Stimulated activated CD8-positive, alpha-beta memory T cell treated with anti-CD3 and anti-CD28 coated beads, Interleukin-4, amount 100 ng/mL, for 4 hours (primary cell): ENCODE measurements at places on chromosomes 7 and 10.

GRCh38 chr7:34087892-34088891 is 182.9 kb downstream of the BMPER start:
- DNase-seq: no peak

- DNase-seq: no peak
These were observed 28.1 kb upstream of the NPVF start for GRCh38 chr7:25256333-25256819.

GRCh38 chr10:2754943-2755342 is 312.4 kb upstream of the PFKP start:
- DNase-seq: no peak

GRCh38 chr7:150746921-150747320 is 9.7 kb downstream of the GIMAP5 start:
- no peak for DNase-seq

DNA sequence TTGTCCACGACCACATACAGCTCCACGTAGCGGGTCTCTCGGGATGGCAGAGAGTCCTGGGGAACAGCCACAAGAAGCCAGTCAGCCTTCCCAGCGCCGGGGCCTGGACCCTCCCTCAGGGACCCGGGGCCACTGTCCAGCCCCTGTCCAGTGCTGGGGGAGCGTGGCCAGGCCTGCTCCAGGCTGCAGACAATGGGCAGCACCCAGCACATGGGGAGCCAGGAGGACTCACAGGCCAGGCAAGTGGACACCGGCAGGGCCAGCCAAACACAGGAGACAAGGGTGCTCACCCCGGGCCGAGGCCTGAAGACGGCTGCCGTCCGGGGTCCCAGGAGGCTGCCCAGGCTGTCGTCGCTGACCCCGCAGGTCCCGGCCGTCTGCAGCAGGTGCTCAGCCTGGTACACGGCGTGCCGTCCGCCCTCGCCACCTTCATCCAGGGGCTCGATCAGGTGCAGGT is 3.7 kb downstream of the ADAM8 start:
- no peak for DNase-seq

- DNase-seq: no peak
These were observed 7.2 kb downstream of the ADAMTS14 start for GRCh38 chr10:70679498-70679897.

DNA sequence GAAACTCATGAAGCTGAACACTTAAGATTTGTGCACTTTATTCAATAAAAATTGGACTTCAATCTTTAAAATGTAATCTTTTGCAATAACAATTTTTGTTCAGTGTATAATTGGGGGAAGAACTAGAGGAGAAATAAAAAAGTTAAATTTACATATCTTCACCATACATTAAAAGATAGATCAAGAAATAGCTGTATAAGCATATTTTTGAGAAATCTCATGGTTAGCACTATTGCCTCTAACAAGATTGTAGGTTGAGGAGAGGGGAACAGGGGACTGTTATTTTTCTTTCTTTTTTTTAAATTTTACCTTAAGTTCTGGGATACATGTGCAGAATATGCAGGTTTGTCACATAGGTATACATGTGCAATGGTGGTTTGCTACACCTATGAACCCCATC is 5.3 kb downstream of the AMPH start:
- no peak for DNase-seq

DNA sequence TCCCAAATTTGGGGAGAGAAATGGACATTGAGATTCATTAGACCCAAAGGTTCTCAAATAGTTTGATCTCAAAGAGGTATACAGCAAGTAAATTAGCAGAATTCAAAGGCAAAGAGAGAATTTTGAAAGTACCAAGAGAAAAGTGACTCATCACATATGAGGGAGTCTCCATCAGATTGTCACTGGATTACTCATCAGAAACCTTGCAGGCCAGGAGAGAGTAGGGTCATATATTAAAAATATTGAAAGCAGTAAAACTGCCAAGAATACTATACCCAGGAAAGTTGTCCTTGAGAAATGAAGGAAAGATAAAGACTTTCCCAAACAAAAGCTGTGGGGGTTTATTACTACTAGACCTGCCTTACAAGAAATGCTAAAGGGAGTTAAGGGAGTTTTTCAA is 140.6 kb downstream of the TMEM168 start:
- no peak for DNase-seq

DNA sequence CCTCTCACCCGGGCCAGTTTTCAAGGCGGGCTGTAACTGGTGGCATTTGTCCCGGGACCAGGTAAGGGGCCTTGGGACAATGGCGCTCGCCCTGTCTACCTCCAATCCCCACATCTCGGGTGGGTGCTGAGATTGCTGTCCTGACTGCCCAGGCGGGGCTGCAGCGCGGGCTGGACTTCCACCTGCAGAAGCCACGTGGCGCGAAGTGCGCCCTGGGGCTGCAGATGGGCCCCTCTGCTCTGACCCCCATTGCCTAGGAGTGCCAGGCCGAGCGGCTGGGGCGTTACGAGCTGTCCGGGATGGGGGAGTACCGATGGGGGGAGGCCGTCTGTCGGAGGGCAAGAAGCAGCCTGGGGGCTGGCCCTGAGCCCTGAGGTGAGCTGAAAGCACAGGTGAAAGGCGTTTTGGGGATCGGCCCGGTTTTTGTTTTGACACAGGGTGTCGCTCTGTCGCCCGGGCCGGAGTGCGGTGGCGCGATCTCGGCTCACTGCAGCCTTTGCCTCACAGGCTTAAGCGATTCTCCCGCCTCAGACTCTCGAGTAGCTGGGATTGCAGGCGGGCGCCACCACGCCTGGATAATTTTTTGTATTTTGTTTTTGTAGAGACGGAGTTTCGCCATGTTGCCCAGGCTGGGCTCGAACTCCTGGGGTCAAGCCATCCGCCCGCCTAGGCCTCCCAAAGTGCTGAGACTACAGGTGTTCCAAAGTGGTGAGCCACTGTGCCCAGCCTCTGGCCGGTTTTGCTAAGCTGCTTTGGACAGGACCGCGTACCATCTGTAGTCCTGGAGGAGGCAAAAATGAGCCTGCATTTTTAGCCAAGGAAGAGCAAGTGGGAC is at the start of gene SFXN2:
SFXN2 (plus strand) TSS at position 16 of the 835 bp plus-strand sequence. CDS start 12,001 bp downstream, outside the sequence.
- no peak for DNase-seq

DNA sequence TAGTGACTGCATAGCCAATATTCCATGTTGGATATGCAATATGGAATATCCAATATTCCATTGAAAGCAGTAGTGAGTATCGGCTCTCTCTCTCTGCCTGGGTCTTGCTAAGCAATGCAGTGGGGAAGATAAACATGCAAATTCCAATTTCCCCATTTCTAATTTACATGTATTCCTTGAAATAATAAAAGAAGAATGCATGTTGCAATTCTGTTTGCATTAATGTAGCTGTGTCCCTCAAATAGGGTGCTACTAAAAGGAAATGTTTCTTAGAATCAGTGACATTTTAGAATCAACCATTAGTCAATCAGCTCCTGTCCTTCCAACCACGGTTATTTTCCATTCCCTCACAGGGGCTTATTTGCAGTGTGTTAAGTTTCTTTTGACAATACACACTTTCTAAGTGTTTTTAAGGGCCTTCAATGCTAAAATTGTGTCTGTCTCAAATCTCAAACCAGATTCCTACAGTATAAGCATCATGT is 46.7 kb downstream of the AFAP1L2 start:
- no peak for DNase-seq

DNA sequence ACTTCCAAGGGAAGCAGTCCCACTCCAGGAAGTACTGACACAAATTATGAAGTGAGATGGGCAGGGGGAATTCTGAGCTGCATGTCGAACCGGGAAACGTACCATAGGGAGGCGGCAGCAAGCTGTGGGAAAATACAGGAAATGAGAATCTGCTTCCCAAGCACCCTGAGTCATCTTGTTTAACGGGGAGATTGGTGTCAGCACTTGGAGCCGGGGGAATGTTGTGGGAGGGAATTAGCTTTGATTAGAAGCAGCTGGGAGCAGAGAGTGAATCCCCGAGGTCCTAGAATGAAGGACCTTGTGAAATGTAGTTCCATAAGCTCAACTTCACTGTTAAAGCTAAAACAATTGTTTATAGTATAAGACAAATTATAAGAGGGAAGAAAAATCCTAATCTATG is 141.4 kb upstream of the PRKCQ start:
- no peak for DNase-seq

DNA sequence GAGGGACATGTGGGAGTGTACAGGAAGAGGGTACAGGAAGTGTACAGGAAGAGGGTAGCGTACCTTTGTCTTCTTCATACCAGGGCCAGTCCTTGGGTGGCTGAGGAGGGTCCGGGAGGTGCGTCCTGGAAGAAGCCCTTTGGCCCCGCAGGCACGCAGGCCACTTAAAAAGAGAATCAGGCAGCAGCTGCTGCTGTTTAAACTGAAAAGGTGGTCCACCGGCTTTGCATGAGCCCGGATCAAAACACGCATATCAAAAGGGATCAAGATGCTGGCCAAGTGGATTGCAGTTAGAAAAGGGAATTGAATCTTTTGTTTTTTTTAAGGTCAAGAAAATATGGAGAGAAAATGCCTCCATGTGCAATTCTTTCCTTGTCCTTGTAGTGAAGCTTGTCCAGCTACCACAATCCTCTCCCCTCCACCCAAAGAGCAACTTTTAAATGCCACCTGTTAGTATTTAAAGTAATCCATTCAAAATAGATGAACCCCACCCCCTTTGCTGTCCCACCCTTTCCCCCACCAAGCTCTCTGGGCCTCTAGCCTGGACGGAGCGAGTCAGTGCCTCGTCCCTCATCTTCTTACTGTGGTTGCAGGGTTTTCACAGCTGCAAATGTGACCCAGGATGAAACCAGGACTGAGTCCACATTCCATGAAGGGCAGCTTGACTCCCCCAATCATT is 142.8 kb downstream of the GLCCI1 start:
- DNase-seq: no peak

- DNase-seq: no peak
These were observed 5.2 kb downstream of the YKT6 start for GRCh38 chr7:44206008-44206407.

DNA sequence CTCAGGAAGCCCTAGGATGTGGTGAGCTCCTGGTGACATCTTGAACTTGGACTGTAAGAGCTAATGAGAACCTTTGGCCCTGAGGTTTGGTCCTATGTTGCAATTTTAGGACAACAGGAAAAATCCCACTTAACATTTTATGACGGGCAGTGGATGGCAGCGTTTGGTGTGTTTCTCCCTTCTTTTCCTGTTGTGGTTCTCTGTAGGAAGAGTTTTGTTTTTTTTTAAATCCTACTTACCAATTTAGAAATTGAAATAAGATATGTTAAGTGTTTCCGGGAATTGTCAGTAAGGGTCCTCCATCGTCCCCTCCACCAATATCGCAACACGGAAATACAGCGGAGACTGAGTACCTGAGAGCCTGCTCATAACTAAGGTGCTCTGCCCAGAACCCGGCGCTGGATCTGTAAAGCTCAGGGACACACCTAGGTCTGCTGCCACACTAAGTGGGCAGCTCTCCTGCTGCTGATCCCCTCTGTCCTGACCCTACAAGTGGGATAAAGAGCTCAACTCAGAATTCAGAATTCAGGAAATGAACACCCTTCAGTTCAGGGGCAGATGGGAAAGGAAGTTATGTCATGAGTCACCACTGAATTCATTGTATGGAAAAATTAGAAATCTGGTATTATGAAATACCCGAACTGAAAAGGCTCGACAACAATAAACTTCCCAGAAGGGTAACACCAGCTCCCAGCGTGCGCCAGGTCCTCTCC is 9.1 kb upstream of the PROSER2 start:
- no peak for DNase-seq

DNA sequence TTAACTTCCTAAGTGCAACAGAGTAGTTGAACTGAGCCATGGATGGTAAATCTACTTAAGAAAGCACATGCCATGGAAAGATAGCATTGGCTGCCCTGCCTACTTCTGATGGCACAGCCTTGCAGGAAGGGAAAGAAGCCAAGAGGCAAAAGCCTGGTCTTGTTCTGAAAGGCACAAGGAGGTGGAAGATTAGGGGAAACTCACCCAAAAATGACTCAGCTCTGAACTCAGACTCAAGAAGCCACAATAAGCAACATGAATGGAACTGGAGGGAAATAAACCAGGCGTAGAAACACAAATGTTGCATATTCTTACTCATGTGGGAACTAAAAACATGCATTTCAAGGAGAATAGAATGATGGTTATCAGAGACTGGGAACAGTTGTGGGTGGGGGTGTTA is 20.8 kb upstream of the ALOX5 start:
- DNase-seq: no peak

DNA sequence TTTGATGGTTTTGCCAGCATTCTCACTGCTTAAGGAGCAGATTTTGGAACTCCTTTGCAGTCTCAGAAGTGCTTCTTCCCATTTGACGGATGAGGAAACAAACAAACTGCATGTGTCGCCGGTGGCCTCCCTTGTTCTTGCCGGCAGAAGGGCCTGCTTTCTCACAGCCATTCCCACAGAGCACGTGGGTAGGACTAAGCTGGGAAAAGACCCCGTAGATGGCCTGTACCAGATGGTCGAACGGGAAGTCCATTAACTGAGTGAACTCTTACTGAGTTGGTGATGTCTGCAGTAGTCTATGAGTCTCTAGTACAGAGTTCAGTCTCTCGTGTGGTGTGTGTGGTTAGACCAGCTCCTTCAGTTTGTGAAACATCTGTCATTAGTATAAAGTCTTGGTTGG is 131.9 kb downstream of the TRRAP start:
- no peak for DNase-seq

DNA sequence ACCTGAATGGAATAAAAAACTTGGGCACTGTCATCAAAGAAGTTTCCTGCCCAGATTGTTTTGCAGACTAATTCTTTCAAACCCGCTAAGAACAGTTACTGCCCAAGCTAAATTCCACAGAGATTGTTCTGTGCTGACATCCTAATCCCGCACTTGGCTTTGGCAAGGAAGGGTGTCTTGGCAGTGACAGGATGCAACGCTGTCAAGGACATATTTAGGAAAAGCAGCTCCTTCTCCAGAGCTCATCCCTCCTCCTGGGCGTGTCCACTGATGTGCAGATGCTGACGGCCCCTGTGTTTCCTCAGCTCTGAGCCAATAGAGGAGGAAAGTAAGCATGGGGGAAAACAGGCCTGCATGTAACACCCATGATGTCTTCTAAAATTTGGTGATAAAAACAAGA is 74.2 kb downstream of the EEPD1 start:
- no peak for DNase-seq

DNA sequence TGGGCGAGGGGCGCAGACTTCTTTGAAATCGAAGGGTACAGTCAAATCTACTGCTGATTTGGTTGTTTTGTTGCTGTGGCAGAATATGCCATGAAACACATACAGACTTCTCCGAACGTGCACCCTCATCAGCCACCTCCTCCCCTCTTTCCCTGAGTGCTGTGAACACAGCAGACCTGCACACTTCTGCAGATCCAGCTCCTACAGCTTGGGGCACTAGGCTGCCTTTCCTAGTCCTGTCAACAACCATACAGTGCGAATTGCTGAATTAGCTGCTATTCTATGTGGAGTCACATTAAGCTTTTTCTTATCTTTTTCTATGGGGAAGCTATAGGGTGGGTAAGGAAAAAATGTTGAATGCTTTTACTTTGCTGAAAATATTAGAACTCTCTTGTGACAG is 57.5 kb downstream of the COL17A1 start:
- no peak for DNase-seq

DNA sequence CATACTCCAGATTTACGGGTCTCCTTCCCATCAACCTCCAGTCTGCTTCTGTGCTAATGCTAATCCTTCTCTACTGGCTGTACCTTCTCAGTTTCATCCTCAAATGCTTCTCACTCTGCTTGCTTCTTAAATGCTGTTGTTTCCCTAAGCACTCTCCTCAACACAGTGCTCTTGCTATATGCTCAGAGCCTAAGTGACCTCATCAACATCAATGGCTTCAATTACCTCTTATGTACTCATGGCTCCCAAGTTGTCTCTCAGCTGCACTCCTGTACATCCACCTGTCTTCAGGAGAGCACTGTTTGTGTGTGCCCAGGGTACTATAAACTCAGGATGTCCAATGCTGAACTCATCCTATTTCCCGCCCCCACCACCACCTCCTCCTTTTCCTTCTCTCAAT is 22.5 kb downstream of the ELAPOR2 start:
- DNase-seq: no peak
